ENCODE measurements at places on chromosomes 16 and 17. TPM values are rescaled to one million over a fixed set of nuclear protein-coding genes. Genes with fewer than 3 reads are reported as not detected.

Gene SYCE1L
- 3.0 TPM for total RNA-seq

Gene WNT9B
- not detected for total RNA-seq

Gene MT1G
- 35.9 TPM for total RNA-seq

Gene TM4SF5
- not detected for total RNA-seq

Gene CCDC78
- 4.6 TPM for total RNA-seq

Gene MYH2
- not detected for total RNA-seq

Gene KRTAP4-5
- total RNA-seq, result not detected

Gene GAS7
- 1.6 TPM for total RNA-seq

Gene TNP2
- not detected for total RNA-seq

Gene TP53TG3F
- not detected for total RNA-seq

- DNase-seq, result peak; percentile 77
These were observed 28.7 kb downstream of the ACSF3 start for GRCh38 chr16:89122322-89122851.

GRCh38 chr17:52681480-52681879 is 523.0 kb upstream of the CA10 start:
- DNase-seq, result no peak

GRCh38 chr16:9630985-9631384 is 539.5 kb downstream of the HAPSTR1 start:
- no peak for DNase-seq

DNA sequence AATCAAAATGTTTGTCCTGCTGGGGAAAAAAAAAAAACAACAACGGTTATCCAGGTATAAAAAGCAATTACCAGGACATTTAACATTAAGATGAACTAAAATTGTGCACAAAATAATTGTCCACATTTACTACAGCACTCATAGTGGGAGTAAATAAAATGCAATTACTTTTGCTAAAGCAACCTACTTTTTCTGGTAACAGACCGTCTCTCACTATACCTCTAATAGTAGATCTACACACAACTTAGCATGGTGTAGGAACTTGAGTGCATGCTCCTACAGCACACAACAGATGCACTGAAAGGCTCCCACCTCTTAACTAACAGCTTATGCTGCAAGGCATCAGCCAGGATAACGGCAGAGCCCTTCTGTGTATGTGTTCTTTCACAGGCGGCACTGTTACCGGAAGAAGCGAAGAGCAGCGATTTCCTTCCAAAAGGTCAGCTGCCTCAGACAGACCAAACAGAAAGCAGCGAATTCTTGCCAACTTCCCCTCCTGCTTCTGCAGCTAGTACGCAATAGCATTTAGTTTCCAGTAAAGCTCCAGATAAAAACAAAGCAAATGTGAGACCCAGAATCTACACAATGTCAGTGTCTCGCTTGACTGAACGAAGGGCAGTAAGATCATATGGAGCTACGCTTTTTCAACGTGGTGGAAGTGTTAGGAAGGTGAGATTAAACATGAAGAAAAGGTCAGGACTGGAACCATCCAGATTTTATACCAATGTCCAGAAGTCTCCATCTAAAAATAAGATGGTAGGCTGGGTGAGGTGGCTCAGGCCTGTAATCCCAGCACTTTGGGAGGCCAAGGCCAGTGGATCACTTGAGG is 27.6 kb downstream of the STAT5B start:
- DNase-seq, result peak; percentile 88

GRCh38 chr16:1834096-1834495 is 7.1 kb downstream of the FAHD1 start:
- no peak for DNase-seq

DNA sequence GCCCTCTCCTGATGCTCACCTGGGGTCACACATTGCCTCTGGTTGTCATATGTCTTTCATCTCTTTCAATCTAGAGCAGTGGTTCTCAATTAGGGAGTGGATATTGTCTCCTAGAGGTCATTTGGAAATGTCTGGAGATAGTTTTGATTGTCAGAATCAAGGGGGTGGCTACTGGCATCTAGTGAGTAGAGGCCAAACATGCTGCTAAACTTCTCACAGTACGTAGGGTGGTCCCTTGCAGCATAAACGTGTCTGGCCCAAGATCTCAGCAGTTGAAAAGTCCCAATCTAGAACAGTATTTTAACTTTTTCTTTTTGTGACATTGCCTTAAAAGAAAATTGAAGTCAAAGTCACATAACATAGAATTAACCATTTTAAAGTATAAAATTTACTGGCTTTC is 30.5 kb upstream of the SLC5A10 start:
- no peak for DNase-seq

- no peak for DNase-seq
These were observed 9.0 kb downstream of the GALK1 start for GRCh38 chr17:75755990-75756389.

DNA sequence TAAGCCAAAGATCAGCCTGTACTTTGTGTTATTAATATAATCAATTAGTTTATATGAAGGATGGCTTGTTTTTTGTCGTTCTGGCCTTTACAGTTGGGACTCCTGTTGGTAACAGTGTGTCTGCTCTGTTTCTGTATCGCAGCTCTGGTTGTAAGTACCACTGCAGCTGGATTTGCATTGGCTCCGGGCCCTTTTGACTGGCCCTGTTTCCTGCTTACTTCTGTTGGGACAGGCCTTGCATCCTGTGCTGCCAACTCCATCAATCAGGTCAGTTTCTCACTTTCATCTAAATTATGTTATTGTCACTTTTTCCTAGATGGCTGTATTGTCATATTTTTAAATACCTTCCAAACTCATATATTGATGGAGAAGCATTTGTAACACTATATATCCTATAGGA is 32.7 kb downstream of the COX10 start:
- no peak for DNase-seq

- DNase-seq, result peak; percentile 8
These were observed 28.7 kb downstream of the TAC4 start for GRCh38 chr17:49819138-49819537.

DNA sequence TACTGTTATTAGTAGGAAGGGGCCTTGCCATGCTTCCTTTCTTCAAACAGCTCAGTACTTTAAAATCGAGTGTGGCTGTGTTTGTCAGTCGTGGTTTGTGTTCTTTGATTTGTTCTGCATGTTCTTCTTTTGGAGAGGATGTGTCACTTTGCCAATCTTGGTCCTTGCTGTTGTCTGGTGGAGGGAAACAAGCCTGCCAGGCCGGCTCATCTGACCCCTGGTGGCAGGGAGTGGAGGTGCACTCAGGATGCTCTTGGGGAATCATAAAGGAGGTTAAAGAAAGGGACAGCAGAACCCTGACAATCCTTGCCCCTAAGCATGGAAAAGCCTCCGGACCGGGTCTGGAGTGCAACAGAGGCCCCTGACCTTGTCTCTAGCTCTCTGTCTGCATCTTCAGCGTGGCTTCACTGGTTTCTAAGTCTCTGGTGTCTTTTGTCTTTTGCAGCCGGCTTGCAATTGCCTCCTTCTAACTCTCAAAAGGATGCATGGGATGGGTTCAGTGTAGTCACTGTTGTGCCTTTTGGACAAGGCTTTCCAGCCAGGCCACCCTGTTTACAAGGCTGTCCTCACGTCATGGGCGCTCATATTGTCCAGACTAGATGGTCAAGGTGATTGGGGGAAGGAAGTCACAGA is 135.8 kb downstream of the WWOX start:
- peak; percentile 76 for DNase-seq

GRCh38 chr17:50198026-50198669 is 3.3 kb downstream of the COL1A1 start:
- peak; percentile 84 for DNase-seq

- no peak for DNase-seq
These were observed 18.6 kb downstream of the FOXN1 start for GRCh38 chr17:28524476-28525424.

DNA sequence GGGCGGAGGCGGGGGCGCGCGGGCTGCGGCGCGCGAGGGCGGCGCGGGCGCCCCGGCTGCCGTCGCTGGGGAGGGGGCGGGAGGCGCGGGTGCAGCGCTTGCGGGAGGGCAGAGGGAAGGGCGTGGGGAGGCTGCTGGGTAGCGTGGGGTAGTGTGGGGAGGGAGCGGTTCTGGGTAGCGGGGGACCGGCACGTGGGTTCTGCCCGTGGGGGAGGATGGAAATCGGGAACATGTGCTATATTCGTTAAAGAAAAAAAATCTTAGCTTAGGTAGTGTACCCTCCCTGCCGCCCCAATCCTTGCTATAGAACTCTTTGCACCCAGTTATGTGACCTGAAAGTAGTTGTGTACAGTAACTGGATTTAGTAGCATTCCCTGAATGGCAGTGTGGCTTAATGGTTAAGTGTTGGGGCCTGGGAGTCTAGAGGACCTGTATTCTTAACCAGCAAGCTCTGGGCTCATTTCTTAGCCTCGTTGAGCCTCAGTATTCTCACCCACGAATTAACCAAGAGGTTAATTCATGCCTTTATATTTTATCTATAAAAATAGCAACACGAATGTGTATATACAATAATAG is 646 bp downstream of the RABEP1 start:
- DNase-seq, result peak; percentile 49

GRCh38 chr16:57623251-57624043 is 5.0 kb upstream of the ADGRG1 start:
- DNase-seq, result no peak

DNA sequence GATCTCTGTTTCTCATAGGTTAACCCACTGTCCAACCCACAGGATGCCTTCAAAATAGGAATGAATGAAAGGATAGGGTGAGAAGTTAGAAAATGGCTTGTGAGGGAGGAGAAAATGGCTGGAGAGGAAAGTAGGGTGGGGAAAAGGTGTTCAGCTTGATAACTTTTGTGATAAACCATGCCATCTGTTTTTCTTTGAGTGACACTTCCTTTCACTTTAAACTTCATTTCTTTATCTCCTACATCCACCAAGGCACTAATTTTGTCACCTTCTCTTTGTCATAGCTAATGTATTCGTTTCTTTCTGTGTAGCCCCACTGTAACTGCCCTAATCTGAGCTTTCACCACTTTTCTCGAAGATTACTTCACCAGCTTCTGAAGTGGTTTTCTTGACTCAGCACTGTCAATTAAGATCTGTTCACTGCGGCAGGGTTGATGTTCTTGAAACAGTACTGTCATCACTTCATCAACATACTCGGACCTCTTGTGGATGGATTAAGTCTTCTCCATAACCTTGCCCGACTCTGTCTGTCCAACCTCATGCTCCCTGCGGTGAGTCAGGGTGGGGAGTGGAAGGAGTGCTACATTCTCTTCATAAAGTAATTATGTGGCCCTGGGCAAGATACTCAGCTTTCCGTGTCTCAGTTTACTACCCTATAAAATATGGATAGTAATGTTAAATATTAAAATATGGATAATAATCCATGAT is 5.5 kb upstream of the KRT10 start:
- peak; percentile 13 for DNase-seq

- no peak for DNase-seq
These were observed 10.0 kb upstream of the CFDP1 start for GRCh38 chr16:75443298-75443697.

DNA sequence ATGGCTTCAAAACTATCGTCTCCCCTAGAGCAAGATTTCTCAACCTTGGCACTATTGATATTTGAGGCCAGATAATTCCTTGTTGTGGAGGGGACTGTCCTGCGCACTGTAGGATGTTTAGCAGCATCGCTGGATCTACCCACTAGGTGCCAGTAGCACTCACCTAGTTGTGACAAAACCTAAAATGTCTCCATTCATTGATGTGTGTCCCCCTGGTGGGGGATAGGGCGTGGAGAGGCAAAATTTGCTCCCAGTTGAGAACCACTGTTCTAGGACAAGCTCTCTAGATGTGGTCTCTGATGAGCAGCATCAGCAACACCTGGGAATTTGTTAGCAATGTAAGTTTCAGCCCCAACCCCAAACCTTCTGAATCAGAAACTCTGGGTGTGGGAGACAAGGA is 259.0 kb downstream of the XYLT1 start:
- peak; percentile 68 for DNase-seq

GRCh38 chr17:12973496-12974004 is 44.3 kb downstream of the ELAC2 start:
- DNase-seq, result no peak

GRCh38 chr16:60204181-60204580 is 1470.1 kb upstream of the GOT2 start:
- no peak for DNase-seq

DNA sequence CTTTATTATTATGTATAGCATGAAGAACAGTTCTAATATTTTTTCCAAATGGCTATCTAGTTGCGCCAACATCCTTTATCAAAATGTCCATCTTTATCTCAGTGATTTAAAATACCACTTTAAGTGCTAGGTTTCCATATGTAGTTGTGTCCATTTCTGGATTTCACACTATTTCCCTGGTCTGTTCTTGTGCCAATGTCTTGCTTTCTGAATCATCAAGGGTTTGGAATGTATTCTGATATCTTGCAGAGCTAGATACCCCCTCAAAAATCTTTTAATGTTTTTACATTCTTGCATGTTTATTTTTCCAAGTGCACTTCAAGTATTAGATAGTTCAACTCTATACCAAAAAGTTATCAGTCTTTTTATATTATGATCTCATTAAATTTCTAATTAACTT is 14.3 kb downstream of the MBTD1 start:
- no peak for DNase-seq

- DNase-seq, result peak; percentile 69
These were observed 96.0 kb downstream of the XYLT1 start for GRCh38 chr16:17374668-17375255.

DNA sequence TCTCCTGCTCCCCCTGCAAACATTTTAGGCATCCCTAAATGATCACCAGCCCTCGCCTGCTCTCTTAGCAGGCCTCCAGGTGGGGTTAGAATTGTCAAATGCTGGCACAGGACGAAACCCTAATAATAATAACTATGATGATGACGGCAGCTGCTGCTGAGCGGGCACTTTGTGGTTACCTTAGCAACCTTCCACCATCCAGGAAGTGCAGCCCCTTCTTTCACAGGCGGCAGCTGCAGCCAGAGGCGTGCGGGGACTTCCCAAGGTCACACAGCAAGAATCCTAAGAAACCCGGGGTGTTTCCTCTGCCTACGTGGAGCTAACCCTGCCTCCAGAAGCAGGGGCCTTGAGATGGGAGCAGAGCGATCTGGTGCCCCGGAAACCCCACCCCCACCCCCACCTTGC is 22.4 kb upstream of the EIF1 start:
- DNase-seq, result peak; percentile 89

- peak; percentile 42 for DNase-seq
These were observed 7.6 kb downstream of the HDAC5 start for GRCh38 chr17:44115585-44116415.

DNA sequence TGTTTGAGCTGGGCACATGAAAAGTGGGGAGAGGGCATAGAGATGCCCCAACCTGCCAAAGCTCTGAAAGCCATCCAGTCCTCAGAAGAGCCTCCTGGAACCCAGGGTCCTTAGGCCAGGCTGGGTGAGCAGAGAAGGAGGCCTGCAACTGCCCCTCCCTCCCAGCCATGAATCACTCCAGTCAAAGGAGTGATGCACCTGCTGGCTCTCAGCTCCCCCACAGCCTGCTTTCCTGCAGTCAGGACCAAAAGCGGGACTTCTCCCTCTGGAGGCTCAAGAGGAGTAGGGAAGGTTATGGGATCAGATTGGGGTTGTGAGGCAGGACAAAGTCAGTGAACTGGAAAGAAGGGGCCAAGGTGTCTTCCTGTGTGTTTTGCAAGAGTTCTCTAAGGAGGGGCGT is 145.6 kb downstream of the TMEM132E start:
- no peak for DNase-seq

DNA sequence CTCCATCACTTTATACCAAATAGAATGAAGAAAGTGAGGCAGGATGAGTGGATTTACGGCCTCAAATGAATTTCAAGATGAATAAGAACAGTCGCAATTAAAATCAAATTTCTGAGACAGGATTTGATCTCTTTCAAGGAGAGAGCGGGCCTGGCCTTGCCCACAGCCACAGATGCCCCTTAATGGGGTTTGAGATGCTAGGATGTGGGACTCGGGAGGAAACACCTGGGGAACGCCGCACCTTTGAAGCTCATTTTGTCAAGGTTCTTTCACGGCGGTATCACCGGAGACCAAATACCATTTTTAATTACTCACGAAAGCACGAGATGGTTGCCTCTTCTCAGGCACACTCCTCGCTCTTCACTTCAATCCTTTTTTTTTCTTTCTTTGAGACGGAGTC is 178.1 kb upstream of the SDK2 start:
- peak; percentile 24 for DNase-seq

Data from activated CD8-positive, alpha-beta T cell treated with anti-CD3 and anti-CD28 coated beads for 36 hours (primary cell).